ENCODE measurements at places on chromosomes 6 and 20.

DNA sequence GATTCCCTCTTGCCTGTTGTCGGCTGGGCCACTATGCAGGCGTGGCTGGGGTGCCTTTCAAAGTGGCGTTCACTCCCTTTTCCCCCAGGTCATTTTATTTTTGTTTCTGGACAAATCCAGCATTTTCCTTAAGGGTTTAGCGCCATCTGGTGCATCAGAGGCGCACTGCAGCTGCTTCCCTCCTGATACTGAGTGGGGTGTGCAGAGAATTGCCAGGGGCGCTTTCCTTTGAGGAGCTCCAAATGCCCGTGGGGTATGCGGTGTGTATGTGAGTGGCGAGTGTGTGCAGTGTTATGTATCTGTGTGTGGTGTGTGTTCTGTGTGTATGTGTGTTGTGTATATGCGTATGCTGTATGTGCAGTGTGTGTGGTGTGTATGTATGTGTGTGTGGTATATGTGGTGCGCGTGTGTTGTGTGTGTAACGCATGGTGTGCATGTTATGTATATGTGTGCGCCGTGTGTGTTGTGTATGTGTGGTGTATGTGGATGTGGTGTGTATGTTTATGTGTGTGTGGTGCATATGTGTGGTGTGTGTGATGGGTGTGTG lies 100.1 kb upstream of the AGPAT4 start:
- DNase-seq = peak; percentile 9

DNA sequence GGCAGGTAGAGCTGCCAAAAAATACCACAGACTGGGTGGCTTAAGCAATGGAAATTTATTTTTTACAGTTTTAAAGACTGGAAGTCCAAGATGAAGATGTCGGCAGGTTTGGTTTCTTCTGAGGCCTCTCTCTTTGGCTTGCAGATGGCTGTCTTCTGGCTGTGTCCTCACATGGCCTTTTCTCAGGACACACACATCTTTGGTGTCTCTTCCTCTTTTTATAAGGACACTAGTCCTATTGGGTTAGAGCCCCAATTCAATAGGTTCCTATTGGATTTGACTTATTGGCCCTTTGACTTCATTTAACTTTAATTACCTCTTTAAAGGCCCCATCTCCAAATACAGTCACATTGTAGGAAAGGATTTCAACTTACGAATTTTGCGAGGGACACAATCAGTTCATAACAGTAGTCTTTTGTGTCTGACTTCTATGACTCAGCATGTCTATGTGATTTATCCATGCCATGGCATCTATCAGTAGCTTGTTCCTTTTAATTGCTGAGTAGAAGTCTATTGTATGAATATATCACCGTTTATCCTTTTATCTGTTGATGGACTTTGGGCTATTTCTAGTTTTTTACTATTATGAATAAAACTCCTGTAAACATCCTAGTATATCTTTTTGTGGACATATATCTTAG lies 11.0 kb upstream of the TCP11 start:
- DNase-seq = no peak

- peak; percentile 33 for DNase-seq
Measured at GRCh38 chr6:26158581-26159356, 71.5 kb downstream of the HFE start.

GRCh38 chr6:144899161-144899560 lies 614.0 kb downstream of the UTRN start:
- no peak for DNase-seq

DNA sequence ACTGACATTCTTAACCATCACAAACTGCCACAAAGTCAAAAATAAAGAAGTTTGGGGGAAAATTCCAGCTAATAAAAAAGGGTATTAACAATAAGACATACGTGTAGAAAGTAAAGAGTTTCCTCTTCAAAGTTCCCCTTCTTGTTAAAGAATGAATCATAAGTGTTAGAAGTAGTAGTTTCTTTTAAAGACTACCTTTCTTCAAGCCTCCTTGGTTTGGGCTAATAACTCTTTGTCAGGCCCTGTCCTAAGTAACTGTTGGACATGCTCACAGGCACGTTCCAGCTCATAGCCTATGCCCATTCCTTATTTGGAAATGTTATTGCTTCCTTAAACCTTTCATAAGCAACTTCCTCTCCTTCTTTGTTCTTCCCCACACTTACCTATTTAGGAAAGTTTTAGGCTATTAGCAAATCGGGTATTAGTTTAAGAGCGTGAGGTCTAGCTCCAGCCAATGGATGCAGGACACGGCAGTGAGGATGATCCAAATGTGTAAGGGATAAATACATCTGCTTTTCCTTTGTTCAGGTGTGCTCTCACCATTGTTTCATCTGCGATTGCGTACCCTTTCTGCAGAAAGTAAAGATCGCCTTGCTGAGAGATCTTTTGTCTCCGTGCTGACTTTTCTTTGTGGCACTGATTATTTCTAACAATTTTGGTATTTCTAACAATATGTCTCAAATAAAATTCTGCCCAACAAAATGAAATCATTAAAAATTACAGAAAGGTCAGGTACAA lies 64.9 kb downstream of the CHD6 start:
- no peak for DNase-seq

- DNase-seq = no peak
Measured at GRCh38 chr6:53959717-53960116, 151.5 kb upstream of the MLIP start.

- no peak for DNase-seq
Measured at GRCh38 chr20:24747881-24748595, 201.0 kb upstream of the CST7 start.

- DNase-seq = no peak
Measured at GRCh38 chr6:138559143-138559542, 59.8 kb upstream of the NHSL1 start.

GRCh38 chr6:111750753-111751673 lies 122.2 kb downstream of the FYN start:
- DNase-seq = no peak

GRCh38 chr20:5780846-5781217 lies 30.6 kb downstream of the SHLD1 start:
- DNase-seq = no peak

GRCh38 chr20:4131911-4132310 lies 116.6 kb upstream of the RNF24 start:
- no peak for DNase-seq

- DNase-seq = no peak
Measured at GRCh38 chr6:104608101-104608500, 251.6 kb downstream of the HACE1 start.

DNA sequence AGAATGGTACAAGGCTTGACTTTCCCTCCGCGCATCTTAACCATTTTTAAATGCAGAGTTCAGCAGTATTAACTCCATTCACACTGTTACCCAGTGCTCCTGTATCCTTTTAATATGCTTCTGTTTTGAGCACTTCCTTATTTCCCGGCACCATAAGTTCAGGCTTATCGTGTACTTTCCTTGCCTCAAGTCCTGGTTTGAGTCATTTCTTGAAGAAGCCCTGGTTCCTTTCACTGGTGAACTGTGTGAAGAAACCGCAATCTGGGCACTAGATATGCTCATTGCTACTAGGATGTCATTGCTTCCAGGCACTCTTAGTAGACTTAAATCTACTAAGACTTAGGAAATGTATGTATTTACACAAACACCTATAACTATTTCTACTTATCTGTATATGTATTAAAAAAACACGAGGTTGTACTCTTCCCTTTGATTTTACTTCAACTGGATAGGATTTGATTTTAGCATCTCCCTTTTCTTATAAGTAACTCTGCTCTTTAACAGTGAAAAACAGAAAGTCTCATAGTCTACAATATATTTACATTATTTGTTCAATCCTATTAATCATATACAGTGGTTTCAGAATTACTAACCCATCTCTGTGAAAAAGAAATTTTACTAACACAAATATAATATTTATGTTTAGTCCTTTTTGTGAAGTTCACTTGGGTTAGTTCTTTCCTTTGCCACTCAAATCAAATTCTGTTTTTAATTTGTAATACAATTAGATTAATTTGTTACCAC lies 135.5 kb downstream of the CDKAL1 start:
- no peak for DNase-seq

DNA sequence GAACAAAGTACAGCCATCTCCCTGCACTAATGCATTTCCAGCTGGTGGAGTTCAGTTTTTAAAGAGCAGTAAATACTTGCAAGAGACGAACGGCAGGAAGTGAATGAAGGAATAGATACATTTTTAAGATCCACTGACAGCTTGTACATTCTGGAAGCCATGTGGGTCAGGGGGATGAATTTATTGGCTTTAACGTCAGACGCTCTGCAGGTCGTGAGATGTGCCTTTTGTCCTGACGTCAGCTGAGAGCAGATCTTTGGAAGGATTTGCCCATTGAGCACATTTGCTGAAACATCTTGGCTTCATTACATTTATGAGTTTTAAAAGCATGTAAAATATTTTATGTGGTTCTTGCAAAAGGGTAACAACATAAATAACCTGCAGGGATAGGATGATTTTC lies 29.5 kb upstream of the SALL4 start:
- DNase-seq = no peak

GRCh38 chr6:150767161-150767560 lies 98.3 kb upstream of the MTHFD1L start:
- DNase-seq = no peak
